ENCODE measurements at places on chromosomes 16 and 17.

GRCh38 chr17:9931144-9931741, 26.2 kb upstream of the RCVRN start:
- DNase-seq = no peak

DNA sequence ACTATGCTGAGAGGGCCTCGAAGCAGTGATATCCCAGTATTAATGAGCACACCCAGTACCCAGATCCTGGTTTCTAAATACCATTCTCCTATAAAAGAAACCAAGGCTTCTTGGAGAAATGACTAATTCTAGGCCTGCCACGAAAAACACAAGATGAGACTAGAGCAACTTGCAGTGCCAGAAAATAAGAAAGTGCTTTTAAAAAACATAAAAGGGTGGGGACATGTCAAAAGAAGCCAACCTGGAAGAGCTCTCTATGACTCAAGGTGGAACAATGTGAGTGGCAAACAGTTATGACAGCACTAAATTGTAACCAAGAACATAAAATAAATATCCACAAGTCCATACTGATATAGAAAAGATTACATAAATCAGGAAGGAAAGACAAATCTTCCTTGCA, 153.2 kb upstream of the KCNJ18 start:
- no peak for DNase-seq

GRCh38 chr16:68636818-68637217, 8.3 kb upstream of the CDH3 start:
- DNase-seq = no peak

DNA sequence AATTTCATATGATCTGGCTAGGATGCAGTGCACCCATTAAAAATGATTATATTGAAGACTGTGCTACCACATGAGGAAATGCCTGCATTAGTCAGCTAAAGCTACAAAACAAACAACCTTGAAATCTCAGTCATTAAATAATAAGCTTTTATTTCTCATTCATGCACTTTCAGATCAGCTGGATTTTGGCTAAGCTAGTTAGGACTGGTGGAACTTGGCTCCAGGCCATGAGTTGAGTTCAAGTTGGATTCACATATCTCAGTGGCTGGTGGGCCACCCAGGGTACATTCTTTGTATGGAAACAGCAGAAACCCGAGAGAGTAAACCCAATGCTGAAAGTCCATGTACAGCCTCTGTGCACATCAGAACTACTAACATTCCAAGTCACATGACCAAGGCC, 6.4 kb upstream of the SLFN12L start:
- no peak for DNase-seq
